Uterus (tissue), 4 donors: ENCODE measurements at places on chromosomes 2 and 18. TPM values are rescaled to one million over a fixed set of nuclear protein-coding genes. Genes with fewer than 3 reads are reported as not detected.

The PIK3C3 gene
- total RNA-seq: 57.6 TPM

The CFC1B gene
- total RNA-seq: not detected

The MAPK4 gene
- total RNA-seq: 0.29 TPM

The C2orf80 gene
- total RNA-seq: not detected

The CHRNG gene
- not detected for total RNA-seq
